ENCODE measurements at places on chromosomes 6 and 20. TPM values are rescaled to one million over a fixed set of nuclear protein-coding genes. Genes with fewer than 3 reads are reported as not detected.

RBPJL gene
- not detected for total RNA-seq

B3GAT2 gene
- total RNA-seq: not detected

NHSL1 gene
- total RNA-seq: 0.70 TPM

RIMS4 gene
- total RNA-seq: not detected

All from activated CD4-positive, alpha-beta T cell treated with anti-CD3 and anti-CD28 coated beads for 36 hours (primary cell).